ENCODE measurements at places on chromosomes 2 and 18.

- DNase-seq = no peak
These were observed 59.2 kb downstream of the PTPRM start for GRCh38 chr18:7626175-7626921.

- DNase-seq = no peak
These were observed 13.9 kb downstream of the LRP2 start for GRCh38 chr2:169348321-169349024.

DNA sequence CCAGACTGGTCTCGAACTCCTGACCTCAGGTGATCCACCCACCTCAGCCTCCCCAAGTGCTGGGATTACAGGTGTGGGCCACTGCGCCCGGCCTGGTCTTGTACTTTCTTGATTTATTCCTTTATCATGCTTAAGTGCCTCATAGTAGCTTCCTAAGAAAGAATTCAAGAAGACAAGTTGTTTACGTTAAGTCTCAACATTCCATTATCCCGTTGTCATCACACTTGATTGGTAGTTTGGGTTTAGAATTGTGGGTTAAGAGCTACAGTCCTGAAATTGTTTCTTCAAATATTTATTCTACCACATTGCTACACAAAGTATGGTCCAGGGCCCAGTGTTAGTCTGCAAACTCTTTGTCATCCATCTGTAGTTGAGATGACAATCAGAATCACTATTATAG, 194.0 kb downstream of the VWC2L start:
- DNase-seq = no peak

GRCh38 chr2:240933048-240933965, 27.2 kb downstream of the CROCC2 start:
- no peak for DNase-seq

DNA sequence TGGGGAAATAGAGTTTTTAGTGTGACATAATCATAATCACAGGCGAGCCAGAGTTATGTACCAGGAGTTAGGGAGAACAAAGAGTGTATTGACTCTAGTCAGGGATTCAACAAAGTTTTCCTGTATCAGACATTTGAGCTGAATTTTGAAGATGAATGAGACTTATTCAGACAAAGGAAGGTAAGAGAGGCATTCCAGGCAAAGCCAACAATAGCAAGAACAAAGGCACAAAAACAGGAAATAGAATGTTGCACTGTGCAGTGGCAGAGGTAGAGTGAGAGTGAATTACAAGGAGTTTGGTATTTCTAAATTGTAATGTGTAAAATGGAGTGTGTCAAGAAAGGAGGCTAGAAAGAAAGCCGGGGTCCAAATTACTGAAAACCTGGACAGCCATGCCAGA, 156.2 kb downstream of the CCDC148 start:
- DNase-seq = no peak

- no peak for DNase-seq
These were observed 897.2 kb downstream of the TSN start for GRCh38 chr2:122652670-122653069.

DNA sequence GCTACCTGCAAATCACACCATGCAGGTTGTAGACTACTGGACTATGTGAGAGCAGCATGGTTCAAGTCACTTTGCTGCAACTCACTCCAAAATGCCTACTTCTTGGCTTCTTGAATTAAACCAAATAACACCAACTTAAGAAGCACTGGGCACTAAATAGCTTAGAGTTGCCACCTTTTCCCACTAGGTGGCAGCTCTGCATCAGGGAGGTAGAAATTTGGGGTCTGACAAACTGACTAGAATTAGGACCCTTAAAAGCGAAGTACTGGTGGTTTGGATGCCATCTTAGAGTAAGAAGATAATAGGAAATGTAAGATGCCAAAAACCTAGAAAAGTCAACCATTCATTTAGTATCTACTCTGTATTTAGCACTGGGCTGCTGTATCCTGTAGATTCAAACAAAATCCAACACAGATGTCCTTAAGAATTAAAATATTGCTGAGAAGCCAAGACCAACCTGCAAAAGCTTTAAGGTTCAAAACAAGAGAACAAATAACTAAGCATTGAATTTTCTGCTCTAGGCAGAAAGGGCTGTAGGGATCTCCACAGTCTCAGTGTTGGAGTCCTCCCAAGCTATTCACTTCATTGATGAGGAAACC, 65.5 kb downstream of the CCBE1 start:
- DNase-seq = no peak

DNA sequence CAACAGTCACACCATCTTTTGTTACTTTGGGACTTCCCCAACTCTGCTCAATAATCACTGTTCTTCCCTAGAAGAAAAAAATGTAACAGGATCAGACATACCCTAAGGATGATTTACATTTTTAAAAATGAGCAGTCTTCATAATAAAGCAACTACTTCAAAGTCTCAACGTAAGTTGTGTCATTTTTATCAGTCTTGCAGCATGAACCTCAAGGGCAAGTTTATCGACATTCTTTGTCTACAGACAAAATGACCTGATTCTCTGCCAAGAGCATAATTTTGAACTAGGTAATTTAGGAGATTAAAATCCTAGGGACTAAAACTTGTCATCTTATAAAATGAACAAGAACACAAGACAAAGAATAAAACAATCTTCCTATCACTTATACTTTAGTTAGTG, 2.3 kb downstream of the HSPD1 start:
- DNase-seq = no peak

DNA sequence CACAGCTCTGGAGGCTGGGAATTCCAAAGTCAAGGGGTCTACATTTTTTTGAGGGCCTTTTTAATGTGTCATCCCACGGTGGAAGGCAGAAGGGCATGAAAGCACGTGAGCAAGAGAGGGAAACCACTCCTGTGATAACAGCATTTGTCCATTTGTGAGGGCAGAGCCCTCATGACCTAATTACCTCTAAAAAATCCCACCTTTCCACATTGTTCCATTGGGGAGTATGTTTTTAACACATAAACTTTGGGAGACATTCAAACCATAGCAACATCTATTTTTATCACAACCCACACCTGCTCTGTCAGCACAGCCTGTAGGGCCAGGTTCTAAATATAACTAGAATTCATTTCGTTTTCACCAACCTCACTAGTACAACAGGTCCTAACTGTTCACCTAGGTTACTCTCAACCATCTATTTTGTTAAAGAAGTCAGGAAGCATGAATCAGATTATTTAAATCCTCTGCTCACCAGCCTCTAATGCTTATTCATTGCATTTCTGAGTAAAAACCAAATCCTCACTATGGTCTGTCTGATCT, 92.2 kb upstream of the DPP10 start:
- no peak for DNase-seq

DNA sequence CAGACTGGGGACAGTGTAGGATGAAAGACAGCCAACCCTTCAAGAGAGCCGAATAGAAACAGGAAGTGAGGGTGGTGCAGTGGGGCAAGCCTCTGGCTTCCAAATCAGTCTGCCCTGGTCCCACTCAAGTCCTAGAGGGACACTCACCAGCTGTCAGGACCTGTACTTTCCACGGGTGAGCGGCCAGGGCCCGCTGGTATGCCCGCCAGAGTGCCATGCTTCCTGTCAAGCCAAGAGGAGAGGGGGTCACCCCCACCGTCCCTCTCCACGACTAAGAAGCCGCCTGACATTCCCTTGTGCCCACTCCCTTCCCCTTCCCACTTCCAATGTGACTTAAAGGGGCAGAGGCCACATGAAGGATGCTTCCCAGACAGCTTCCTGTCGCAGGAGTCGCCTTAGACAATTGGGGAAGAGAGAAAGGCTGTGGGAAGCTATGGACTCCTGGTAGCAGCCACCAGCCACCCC, 564 bp downstream of the MPV17 start:
- DNase-seq = no peak

DNA sequence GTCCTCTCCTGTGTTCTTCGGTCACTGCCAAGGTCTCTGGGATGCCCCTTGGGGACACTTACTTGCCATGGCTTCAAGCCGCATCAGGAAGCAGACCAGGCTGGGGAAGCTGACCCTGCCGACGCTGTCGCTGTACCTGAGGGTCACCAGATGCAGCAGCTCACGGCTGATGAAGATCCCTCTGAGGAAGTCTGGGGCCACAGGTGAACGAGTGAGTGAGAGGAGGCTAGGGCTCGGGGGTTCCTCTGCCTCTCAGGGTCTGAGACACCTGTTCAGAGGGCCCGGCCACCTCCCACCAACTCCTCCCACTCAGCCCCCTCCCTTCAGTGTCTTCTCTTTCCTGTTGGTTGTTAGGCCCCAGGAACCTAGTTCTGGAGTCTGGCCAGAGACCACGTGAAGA, 74.9 kb downstream of the CAPN13 start:
- no peak for DNase-seq

- DNase-seq = no peak
These were observed 22.5 kb downstream of the MOB4 start for GRCh38 chr2:197538412-197538811.

DNA sequence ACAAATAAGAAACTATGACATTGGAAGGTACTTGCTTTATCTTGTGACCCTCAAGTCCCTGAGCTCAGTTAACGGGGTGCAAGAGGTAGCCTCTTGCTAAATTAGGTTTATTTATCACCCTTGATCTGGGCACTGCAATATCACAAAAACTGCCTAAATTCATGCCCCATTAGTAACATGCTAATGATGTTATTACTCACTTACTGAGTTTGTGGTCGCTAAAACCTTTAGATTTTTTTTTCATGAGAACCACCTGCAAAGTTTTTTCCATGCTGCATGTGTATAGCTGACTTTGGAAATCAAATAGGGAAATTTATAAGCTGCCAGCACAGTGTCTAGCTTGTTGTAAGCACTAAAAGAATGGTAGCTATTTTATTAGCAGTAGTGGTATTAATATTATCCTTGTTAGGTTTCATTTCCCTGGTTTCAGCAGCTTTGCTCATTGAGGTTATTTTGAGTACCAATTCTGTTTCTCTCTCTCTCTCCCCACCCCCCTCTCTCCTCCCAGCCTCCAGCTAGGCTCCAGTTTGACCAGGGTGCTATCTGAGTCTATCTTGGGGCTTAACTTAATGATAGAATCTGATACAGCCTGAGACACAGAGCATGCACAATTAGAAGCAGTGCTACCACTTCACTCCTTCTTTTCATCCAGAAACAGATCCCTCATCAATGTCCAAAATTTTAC, 88.7 kb upstream of the ATP8B1 start:
- DNase-seq = no peak

GRCh38 chr18:5389356-5389755, 93.8 kb upstream of the ZBTB14 start:
- no peak for DNase-seq

- DNase-seq = no peak
These were observed 476 bp downstream of the VSNL1 start for GRCh38 chr2:17540813-17541530.

GRCh38 chr2:120862201-120863060, 126.8 kb downstream of the GLI2 start:
- no peak for DNase-seq

DNA sequence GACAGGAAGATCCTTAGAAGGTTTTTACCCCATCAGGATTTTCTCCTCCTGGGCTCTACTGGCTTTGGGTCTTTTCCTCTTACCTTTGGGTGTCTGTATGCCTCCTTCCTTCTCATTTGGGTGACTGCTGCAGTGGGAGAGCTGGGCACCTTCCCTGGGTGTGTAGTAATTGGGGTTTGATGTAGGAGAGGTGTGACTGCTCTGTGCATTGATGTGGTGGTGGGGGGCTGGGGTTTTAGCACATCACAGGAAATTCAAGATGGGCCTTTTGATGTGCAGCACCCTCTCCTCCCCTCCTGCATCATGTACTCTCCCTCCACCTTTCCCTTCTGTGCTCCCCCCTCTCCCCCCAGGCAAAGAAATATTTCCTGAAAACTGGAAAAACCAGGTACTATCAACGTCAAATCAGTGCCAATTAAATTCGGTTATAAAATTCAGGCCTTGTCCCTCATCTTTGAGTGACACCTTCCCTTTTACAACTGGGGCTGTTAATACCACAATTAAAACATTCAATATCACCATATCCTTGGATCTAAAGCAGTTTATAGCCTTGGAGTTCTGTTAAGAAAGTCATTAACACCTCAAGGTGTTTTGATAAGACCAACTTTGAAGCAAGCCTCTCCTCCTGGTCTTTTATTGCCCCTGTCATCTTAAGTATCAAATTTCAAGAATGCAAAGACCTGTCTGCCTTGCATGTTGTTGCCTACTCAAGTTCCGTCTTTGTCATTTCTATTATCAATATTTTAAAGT, 23.3 kb downstream of the EDAR start:
- DNase-seq = no peak

- no peak for DNase-seq
These were observed 53.2 kb upstream of the UBE2E3 start for GRCh38 chr2:180927030-180927686.

DNA sequence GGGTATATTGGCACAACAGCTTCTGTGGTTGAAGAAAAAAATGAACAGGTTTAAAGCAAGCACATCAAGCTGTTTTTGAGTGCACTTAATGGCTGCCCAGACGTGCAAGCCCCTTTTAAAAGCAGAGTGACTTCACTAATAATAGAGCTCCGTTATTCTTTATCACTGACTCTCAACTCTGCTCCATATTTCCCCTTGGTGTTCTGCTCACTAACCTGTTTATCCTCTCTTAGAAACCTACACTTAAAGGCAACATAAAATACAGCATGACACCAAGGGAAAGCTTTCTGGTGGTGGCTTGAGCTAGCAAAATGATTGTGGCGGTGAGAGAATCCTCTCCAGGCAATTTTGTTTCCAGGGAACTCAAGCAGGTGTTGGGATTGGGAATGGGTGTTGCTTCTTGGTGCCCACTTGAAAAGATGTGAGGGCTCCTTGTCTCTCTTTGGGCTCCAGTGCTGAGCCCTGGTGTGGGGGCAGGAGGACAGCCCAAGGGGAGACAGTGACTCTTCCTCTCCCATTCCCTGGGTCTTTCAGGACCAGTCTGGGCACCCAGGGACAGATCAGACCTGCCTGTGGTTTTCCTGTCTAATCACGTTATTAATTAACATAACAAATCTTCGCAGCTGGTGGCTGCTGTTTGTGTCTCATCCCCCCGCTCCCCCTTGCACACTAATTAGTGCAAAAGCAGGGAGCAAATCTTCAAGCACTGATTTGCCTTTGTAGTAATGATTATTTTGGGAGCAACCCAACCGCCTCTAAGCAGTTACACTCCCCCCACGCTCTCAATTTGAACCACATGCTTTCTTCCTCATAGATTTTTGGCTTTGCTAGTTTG, 289.4 kb upstream of the CXCR4 start:
- no peak for DNase-seq

DNA sequence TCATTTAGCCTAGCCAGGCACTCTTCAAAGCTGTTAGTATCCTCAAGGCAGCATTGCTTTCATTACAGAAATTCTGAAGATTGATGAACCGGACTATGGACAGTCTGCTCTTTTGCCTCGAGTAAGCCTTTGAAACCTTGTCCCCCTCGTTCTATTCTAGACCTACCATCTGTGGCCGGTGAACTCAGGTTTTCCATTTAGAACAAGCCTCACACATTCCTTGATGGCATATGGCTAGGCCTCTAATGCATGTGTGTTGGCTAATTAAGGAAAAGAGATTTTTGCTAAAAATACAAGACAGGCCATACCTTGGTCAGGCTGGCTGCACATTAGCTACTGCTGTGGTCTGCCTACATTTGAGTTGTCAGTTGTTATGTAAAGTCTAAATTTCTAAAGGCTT, 111.8 kb downstream of the CERS6 start:
- no peak for DNase-seq

DNA sequence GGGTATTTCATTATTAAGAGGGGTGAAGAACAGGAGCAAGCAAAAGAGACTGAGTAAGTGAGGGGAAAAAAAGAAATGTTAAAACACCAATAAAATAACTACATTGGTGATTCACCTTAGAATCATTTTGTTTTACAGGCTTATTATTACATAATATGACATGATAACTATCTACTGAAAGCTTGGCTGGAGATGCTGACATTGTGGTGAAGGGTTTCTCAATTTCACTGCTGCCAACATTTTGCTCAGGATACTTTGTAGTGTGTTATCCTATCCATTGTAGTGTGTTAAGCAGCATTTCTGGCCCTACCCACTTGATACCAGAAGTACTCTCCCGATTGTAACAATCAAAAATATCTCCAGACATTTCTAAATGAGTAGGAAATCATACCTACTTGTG, 1564.6 kb upstream of the NXPH2 start:
- no peak for DNase-seq
